ENCODE measurements at places on chromosomes 5 and 9.
A peak's percentile ranks its signal among the peaks of the same experiment; 100 is the strongest.

DNA sequence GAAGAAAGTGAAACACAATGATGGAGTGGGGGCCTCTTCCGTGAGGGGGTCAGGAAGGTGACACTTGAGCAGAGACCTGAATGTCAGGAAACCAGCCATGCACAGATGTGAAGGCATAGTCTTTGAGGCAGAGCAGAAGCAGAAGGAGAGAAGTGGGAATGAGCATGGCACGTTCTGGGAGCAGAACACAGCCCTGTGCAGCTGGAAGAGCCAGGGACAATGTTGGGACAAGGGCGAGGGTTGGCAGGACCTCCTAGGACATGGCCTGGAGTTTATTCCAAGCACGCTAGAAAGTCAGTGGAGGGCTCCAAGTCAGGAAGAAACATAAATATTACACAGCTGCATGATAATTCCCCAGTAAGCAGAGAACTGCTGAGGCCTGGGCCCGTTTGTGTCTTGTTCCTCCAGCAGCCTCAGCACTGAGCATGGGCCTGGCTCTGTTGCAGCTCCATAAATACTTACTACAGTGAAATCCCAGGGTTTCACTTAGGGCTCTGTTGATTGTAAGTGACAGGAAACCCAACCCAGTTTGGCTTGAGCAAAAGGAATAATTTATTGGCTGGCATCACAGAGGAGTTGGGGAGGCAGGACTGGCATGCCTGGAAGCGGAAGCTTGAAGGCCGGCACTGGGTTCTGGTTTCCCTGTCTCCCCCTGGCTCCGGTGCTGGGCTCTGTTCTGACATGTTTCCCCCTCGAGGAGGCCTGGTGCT, 66.2 kb downstream of the MVB12B start:
- no peak for DNase-seq

- peak; percentile 20 for DNase-seq
Measured at GRCh38 chr5:17951392-17952169, 317.3 kb downstream of the TAF11L14 start.

GRCh38 chr5:109252731-109253130, 157.0 kb downstream of the PJA2 start:
- DNase-seq: no peak

GRCh38 chr9:126661521-126662251, 48.0 kb downstream of the LMX1B start:
- no peak for DNase-seq

DNA sequence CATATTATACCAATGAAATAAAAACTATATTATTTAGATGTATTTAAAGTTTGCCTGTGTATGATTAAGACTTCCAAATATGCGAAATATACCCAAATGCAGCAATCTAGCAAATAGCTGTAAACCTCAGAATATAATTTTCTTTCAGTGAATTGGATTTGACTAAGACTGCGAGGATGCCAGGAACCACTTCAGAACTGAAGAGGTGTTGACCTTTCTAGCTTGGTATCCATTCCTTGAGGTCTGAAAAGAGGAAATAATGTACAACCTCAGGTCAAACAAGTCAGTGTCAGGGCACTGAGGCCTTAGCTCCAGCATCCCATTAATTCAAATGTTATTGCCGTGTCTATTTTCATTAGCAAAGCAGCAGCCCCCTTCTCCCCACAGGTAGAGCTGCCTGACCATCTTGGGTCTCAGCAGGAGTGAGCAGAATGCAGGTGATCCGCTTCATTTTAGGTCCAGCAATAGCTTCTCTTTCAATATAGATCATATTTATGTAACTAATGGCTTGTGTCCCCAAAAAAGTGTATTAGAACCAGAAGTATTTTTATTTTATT, 100.0 kb downstream of the KIAA1958 start:
- no peak for DNase-seq

DNA sequence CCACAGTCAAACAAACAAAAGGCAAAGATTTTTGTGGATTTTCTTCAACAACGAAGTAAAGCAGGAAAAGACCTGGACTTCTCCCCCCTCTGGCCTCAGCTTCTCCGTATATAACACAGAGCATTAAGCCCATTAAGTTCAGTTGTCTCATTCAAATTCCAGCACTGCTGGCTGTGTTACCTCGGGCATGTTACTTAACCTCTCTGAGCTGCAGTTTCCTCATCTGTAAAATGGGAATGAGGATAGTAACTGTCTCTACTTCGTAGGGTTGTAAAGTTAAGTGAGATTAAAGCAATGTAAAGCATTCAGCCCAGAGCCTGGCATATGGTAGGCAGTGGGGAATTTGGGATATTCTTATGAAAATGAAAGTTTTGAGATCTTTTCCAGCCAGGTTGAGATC, 92.7 kb upstream of the SMIM23 start:
- no peak for DNase-seq

- no peak for DNase-seq
Measured at GRCh38 chr9:132712753-132713152, 42.5 kb downstream of the GTF3C4 start.

GRCh38 chr5:35554016-35554415, 63.6 kb upstream of the SPEF2 start:
- no peak for DNase-seq

- no peak for DNase-seq
Measured at GRCh38 chr5:117295941-117296340, 721.3 kb upstream of the SEMA6A start.

DNA sequence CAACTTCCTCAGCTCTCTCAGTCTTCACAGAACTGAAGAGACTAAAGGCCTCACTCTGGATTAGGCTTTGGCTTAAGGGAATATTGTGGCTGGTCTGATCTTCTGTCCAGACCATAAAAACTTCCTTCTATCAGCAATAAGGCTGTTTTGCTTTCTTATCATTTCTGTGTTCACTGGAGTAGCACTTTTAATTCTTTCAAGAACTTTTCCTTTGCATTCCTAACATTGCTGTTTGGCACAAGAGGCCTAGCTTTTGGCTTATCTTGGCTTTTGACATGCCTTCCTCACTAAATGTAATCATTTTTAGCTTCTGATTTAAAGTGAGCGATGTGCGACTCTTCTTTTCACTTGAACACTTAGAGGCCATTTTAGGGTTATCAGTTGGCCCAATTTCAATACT, 88.7 kb upstream of the ACOT12 start:
- no peak for DNase-seq

GRCh38 chr9:10855847-10856246, 243.0 kb upstream of the PTPRD start:
- peak; percentile 31 for DNase-seq

DNA sequence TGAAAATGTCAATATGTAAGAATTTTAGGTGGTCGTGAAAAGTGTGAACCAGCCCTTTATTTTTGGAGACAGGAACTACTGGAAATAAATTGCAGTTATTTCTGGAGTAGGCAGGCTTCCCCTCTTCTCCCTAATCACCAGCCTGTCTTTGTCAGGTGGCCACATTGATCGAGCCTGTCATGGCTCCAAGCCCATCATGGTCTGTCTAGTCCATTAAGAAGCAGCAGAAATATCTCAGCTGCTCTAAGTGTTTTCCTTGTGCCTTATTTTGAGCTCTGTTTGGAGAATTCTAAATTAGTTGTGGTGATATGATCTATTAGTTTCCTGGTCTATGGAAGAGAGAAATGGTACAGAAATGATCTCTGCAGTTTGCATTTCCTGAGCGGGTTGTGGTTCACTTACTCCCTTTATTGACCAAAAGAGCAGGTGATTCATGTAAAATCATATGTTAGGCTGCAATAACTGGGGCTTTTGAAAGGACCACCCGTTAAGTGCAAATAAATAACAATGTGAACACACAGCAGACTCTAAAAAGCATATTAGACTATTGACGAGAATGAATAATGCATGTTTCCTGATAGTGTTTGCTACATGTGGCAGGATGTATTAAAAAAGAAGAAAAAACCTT, 42.3 kb downstream of the BASP1 start:
- no peak for DNase-seq

- DNase-seq: no peak
Measured at GRCh38 chr9:17936365-17936764, 357.5 kb downstream of the SH3GL2 start.

- peak; percentile 88 for DNase-seq
Measured at GRCh38 chr9:137083394-137084004, 3.3 kb upstream of the MAN1B1 start.

DNA sequence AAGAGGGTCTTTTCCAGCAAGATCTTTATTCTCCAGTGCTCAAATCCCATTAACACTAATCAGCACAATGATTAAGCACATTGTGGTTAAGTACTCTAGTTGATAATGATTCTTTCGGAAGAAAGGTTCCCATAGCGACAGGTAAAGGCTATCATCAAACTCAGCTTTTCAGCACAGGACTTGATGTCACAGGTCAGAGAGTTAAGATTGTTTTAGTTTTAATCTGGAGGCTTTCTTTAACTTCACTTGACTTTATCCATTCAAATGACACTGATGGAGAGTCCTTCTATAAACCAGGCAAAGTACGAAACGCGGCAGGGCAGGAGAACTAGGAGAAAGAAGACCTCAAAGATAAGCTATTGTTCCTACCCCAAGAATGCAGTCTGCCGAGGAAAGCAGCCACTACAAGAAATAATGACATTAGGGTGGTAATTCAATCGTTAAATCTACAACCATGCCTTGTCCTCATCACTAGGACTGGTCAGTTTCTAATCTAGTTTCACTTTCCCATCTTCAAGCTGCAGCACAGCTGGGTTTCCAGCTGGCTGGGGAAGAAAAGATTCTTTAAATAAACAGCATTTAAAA, 4.6 kb downstream of the NRG2 start:
- DNase-seq: no peak

GRCh38 chr5:130168211-130168610, 263.9 kb downstream of the CHSY3 start:
- DNase-seq: no peak

DNA sequence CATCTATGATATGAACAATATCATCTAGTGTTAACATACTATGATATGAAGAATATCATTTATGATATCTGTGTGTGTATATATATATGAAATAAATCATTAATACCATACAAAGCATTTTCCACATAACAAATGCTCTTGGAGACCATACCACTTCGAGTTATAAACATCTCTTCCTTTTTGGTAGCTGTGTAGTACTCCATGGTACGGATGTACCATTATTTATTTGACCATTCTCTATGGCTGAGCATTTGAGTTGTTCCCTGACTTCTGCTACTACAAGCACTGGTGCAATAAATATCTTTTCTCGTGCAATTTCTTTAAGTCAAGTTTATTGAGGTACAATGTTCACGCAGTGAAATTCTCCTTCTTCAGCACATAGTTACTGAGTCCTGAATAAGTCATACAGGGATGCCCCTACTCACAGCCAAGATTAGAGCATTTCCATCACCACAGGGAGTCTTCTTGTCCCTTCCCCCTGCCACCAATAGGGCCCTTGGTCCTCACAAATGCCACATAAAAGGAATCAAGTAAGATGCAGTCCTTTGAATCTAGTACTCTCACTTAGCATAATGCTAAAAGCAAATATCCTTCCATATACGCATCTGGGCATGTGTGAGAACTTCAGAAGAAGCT, 75.2 kb upstream of the SLC25A48 start:
- DNase-seq: no peak
